ENCODE measurements at places on chromosomes 3 and 15.

DNA sequence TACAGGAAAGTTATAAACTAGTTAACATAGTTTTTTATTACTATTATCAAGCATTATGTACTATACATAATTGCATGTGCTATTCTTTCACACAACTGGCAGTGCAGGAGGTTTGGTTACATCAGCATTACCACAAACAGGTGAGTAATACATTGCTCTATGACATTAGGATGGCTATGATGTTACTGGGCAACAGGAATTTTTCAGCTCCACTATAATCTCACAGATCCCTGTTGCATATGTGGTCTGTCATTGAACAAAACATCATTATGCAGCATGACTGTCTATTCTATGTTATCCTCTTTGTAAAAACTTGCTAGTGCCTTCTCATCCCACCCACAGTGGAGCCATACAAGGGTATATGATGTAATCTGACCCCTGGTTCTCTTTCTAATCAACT, 36.5 kb upstream of the PDZRN3 start:
- no peak overlapping the region for H3K27ac ChIP-seq
- no peak overlapping the region for H3K4me3 ChIP-seq
- no peaks in the 10 kb centered on the region for H3K27me3 ChIP-seq
- peaks cover 12% of the 10 kb centered on the region for H3K4me1 ChIP-seq
- H3K36me3 ChIP-seq = no peaks in the 10 kb centered on the region

DNA sequence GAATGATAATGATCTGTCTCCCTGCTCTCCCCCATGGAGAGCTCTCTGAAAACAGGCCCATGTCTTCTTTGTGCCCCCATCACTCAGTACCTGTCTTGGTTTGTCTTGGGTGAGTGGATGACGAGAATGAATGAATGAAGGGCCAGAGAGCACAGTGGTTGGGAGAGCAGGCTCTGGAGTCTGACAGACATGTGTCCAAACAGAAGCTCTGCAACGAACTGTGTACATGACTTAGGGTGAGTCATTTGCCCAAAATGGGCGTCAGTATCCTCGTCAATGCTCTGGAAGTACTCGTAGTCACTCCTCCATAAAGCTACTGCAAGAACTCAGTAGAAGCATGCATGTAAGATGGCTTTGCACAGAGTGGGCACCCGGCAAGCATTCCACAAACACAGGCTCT, 170.2 kb upstream of the TLE3 start:
- no peaks in the 10 kb centered on the region for H3K27me3 ChIP-seq
- no peaks in the 10 kb centered on the region for H3K36me3 ChIP-seq
- peak overlapping the region; percentile 46 for H3K27ac ChIP-seq
- H3K4me3 ChIP-seq = no peak overlapping the region

GRCh38 chr3:178966299-178967176, 105.1 kb downstream of the ZMAT3 start:
- H3K4me3 ChIP-seq = no peak overlapping the region
- peak; percentile 25 for DNase-seq
- no peaks in the 10 kb centered on the region for H3K36me3 ChIP-seq
- no peaks in the 10 kb centered on the region for H3K27me3 ChIP-seq
- H3K4me1 ChIP-seq = no peaks in the 10 kb centered on the region

GRCh38 chr3:48503401-48504050, 448 bp downstream of the SHISA5 start:
- H3K27ac ChIP-seq = peak overlapping the region; percentile 25
- DNase-seq = peak; percentile 45
- peaks cover 11% of the 10 kb centered on the region for H3K36me3 ChIP-seq
- H3K4me3 ChIP-seq = peak overlapping the region; percentile 70
- peaks cover 32% of the 10 kb centered on the region for H3K4me1 ChIP-seq

GRCh38 chr15:70193734-70194133, 96.0 kb upstream of the TLE3 start:
- DNase-seq = no peak
- peaks cover 39% of the 10 kb centered on the region for H3K4me1 ChIP-seq
- H3K36me3 ChIP-seq = no peaks in the 10 kb centered on the region
- no peak overlapping the region for H3K27ac ChIP-seq

- DNase-seq = peak; percentile 63
- no peaks in the 10 kb centered on the region for H3K27me3 ChIP-seq
- H3K4me3 ChIP-seq = no peak overlapping the region
These were observed 37.2 kb downstream of the SLC6A6 start for GRCh38 chr3:14439501-14440167.

- peaks cover 13% of the 10 kb centered on the region for H3K4me1 ChIP-seq
- no peak for DNase-seq
- no peaks in the 10 kb centered on the region for H3K36me3 ChIP-seq
- no peak overlapping the region for H3K4me3 ChIP-seq
- H3K27me3 ChIP-seq = no peaks in the 10 kb centered on the region
These were observed 30.8 kb downstream of the RAD18 start for GRCh38 chr3:8932507-8932906.

DNA sequence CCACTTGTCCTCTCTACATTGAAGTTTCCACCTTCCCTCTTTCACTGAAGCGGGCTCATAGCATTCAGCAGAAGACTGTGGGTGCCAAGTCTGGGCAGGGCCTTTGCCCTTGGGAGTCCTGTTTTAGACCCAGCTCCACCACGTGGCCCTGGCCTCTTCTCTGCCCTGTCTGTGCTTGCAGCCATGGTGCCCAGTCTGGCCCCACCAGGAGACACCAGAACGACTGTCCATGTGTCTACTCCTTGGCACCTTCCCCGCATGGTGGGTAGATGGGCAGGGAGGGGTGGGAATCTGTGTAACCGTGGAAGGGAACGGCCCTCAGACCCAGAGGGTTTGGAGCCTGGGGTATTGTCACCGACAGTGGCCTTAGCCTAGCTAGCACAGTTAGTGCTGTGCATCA, 17.9 kb upstream of the EMC3 start:
- H3K27me3 ChIP-seq = no peaks in the 10 kb centered on the region
- no peaks in the 10 kb centered on the region for H3K4me1 ChIP-seq
- no peak overlapping the region for H3K27ac ChIP-seq
- H3K4me3 ChIP-seq = no peak overlapping the region
- peaks cover 35% of the 10 kb centered on the region for H3K36me3 ChIP-seq
- DNase-seq = no peak

- no peak for DNase-seq
- peaks cover 11% of the 10 kb centered on the region for H3K4me1 ChIP-seq
- H3K27ac ChIP-seq = no peak overlapping the region
- no peaks in the 10 kb centered on the region for H3K27me3 ChIP-seq
These were observed 112.8 kb upstream of the ICE2 start for GRCh38 chr15:60591496-60592370.

GRCh38 chr15:91032919-91033803, 10.8 kb upstream of the VPS33B start:
- no peaks in the 10 kb centered on the region for H3K4me1 ChIP-seq
- DNase-seq = peak; percentile 80
- H3K4me3 ChIP-seq = no peak overlapping the region
- H3K27me3 ChIP-seq = peaks cover 26% of the 10 kb centered on the region

DNA sequence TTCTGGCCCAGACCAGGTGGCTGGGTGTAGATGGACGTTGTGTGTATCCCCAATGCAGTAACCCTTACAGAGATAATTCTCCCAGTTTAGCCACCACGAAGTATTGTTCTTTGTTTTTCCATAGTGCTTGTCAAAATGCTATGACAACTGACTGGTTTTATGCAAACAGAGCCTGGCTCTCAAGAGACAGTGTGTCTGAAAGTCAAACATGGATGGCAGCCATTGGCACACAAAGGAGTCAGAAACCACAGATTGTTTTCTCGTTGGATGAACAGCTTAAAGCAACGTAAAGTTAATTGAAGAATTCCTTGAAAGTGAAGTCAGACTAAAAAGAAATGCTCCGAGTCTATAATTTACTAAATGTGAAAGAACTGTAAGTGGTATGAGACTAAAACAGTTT, 91.2 kb downstream of the FILIP1L start:
- peaks cover 8% of the 10 kb centered on the region for H3K4me1 ChIP-seq
- no peak overlapping the region for H3K27ac ChIP-seq
- no peaks in the 10 kb centered on the region for H3K27me3 ChIP-seq
- no peak overlapping the region for H3K4me3 ChIP-seq

GRCh38 chr3:149364624-149365023, 12.8 kb downstream of the TM4SF1 start:
- H3K36me3 ChIP-seq = peaks cover 30% of the 10 kb centered on the region
- peaks cover 22% of the 10 kb centered on the region for H3K4me1 ChIP-seq
- no peak overlapping the region for H3K27ac ChIP-seq
- H3K4me3 ChIP-seq = no peak overlapping the region

DNA sequence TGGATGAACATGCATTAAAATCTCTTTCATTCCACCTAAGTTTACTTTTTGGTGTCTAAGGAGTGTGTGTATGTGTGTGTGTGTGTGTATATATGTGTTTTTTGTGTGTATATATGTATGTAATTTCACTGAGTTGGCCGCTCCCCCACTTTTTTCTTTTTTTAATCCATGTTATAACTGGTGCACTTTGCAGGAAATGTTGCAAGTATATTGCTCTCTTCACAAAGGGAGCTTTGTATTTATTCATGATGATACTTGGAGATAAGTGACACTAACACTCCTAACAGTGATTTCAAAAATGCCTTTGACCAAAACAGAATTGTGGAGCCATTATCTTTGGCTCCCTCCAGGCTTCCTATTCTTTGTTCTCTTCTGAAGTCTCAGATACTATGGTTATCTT, 95.8 kb downstream of the FNDC3B start:
- no peak for DNase-seq
- H3K27me3 ChIP-seq = no peaks in the 10 kb centered on the region
- H3K4me3 ChIP-seq = no peak overlapping the region
- H3K27ac ChIP-seq = peak overlapping the region; percentile 66
- peaks cover 55% of the 10 kb centered on the region for H3K36me3 ChIP-seq
- H3K4me1 ChIP-seq = peaks cover 40% of the 10 kb centered on the region

- no peak overlapping the region for H3K27ac ChIP-seq
- peaks cover 59% of the 10 kb centered on the region for H3K4me1 ChIP-seq
- no peaks in the 10 kb centered on the region for H3K36me3 ChIP-seq
- H3K4me3 ChIP-seq = no peak overlapping the region
- H3K27me3 ChIP-seq = no peaks in the 10 kb centered on the region
- DNase-seq = no peak
These were observed 50.0 kb downstream of the AMOTL2 start for GRCh38 chr3:134323966-134324962.

DNA sequence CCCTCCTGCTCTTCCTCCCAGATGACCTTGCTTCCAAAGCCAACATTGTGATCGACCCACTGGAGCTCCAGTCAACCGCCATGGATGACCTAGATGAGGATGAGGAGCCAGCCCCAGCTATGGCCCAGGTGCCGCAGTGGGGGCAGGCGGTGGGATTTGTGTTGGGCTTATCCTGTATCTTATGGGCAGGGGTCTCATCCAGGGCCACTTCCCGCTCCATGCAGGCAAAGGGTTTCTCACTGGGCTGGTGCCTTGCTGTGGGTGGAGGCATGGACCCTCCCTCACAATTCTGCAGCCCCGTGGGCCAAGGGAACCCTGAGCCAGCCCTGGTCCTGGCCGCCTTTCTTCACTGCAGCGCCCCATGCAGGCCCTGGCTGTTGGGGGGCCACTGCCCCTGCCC, 14.9 kb downstream of the AMIGO3 start:
- no peaks in the 10 kb centered on the region for H3K36me3 ChIP-seq
- peaks cover 14% of the 10 kb centered on the region for H3K4me1 ChIP-seq
- DNase-seq = no peak
- no peak overlapping the region for H3K4me3 ChIP-seq
- no peak overlapping the region for H3K27ac ChIP-seq

- no peak overlapping the region for H3K27ac ChIP-seq
- no peaks in the 10 kb centered on the region for H3K4me1 ChIP-seq
- H3K4me3 ChIP-seq = no peak overlapping the region
- H3K27me3 ChIP-seq = peaks cover 81% of the 10 kb centered on the region
- no peak for DNase-seq
These were observed 57.3 kb upstream of the ROPN1 start for GRCh38 chr3:124048967-124049798.

GRCh38 chr3:183824761-183825455, 469 bp downstream of the MAP6D1 start:
- H3K27ac ChIP-seq = no peak overlapping the region
- peak overlapping the region; percentile 56 for H3K4me3 ChIP-seq
- H3K27me3 ChIP-seq = no peaks in the 10 kb centered on the region
- H3K4me1 ChIP-seq = no peaks in the 10 kb centered on the region
- H3K36me3 ChIP-seq = peaks cover 8% of the 10 kb centered on the region

- no peaks in the 10 kb centered on the region for H3K4me1 ChIP-seq
- no peak for DNase-seq
- no peaks in the 10 kb centered on the region for H3K27me3 ChIP-seq
- no peak overlapping the region for H3K4me3 ChIP-seq
- no peak overlapping the region for H3K27ac ChIP-seq
- peaks cover 97% of the 10 kb centered on the region for H3K36me3 ChIP-seq
These were observed 111.9 kb downstream of the SNRPN start for GRCh38 chr15:25066708-25067107.

GRCh38 chr15:74167891-74168331, 5.6 kb upstream of the ISLR start:
- H3K27ac ChIP-seq = no peak overlapping the region
- no peak for DNase-seq
- no peak overlapping the region for H3K4me3 ChIP-seq
- no peaks in the 10 kb centered on the region for H3K4me1 ChIP-seq

GRCh38 chr15:97085731-97086130, 755.2 kb downstream of the NR2F2 start:
- H3K27ac ChIP-seq = no peak overlapping the region
- H3K4me1 ChIP-seq = no peaks in the 10 kb centered on the region
- no peaks in the 10 kb centered on the region for H3K36me3 ChIP-seq
